ENCODE measurements at places on chromosomes 3 and 15.

DNA sequence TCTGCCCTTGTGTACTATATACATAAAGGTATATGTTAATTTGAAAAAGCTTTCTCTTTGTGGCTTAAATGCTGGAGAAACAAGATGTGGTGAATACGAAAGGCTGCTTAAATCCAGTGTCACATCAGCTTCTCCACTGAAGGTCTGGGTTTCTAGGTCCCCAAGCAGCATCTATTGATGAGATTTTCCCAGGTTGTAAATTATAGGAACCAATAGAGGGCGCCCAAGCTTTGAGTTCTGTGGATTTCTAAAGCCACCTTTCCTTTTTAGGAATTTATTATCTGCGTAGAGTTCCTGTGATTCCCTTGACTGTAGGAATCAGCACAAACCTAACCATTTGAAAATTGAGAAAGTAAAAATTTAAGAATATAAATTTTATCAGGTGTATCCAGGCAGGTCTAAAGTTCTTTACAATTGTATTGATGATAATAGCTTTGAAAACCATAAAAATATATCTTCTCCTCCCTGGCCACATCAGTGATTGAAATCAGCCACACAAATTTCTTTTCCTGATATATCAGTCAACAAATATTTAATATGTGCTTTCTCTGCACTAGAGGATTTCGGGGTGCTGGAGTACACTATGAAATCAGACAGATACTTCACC lies 88.3 kb upstream of the ADAMTSL3 start:
- no peak for DNase-seq

DNA sequence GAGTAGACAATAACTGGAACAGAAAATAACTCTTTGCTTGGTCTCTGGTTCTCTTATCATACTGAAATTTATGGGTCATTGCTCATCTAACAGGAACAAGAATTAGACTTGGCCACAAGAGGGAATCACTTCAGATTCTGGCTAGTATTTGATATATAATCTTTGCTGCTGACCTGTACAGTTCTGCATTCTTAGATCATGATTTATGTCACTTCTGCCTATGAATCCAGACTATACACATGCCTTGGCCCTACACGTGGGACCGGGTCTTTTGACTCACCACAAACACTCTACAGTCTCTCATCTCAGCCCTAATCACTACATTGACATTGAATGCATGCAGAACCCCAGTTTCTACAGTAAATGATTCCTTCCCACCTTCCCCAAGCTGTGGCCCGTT lies 162.5 kb upstream of the SOX2 start:
- DNase-seq: no peak

GRCh38 chr3:78633626-78634025 lies 1134.2 kb downstream of the ROBO1 start:
- no peak for DNase-seq

DNA sequence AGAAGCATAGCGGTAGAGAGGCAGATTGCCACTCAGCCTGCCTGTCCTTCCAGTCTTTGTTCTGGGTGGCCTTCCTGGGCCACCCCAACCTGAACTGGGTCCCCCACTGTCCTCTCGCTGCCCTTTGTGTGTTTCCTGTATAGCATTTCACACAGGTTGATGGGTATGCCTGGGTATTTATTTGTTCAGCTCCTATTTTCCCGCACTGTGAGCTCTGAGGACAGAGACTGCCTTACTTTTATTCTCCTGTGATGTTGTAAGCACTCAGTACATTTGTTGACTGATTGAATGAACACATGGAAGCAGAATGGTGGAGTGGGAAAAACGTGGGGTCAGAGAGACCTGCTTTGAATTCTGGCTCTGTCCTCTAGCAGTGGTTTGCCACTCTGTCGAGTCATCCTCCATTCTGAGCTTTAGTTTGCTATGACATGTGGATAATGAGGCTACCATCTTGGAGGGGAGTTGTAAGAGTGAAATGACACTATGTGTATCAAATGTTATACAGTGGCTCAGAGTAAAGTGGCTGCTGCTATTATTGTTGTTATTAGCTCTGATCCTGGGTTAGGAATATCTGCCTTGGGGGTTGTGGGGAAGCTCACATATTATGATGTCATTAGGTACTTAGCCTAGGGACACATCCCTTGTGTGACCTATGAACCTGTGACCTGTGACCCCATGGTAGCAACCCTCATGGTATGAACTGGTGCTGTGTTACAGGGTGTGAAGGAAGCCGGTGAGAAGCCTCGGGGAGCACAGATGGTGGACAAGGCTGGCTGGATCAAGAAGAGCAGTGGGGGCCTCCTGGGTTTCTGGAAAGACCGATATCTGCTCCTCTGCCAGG lies 6.4 kb downstream of the PLEKHO2 start:
- DNase-seq: no peak

DNA sequence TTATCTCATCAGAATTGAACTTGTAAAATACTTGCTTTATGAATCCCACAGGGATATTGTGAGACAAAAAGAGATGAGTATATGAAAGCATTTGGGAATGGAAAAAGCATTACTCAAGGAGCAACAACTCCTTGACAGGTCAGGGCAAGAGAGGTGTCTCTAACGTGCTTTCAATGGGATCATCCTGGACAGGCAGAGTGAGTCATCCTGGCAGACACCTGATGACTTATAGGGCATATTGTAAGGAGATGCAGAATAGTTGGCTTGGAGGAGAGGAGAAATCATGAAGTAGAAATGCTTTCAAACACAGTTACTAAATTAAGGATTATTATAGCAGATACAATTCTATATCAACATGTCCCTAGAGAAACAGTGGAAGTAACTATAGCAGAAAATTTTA lies 71.9 kb upstream of the THSD4 start:
- no peak for DNase-seq

DNA sequence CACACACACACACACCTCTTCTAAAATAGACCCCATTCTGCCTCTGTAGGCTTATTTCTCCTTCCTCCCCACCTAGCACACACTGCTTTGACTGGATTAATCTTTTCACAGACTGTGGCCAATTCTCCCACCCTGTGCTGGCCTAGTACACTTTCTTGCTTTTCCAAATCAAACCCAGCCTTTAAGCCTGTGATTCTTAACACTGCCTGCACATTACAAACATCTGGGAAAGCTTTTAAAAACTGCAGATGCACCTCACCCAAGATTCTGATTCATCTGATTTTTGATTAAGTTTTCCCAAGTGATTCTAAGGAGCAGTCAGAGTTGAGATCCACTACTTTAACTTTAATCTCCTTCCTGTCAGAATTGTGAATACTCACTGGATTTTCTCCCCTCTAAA lies 12.8 kb downstream of the CSNK1G1 start:
- no peak for DNase-seq

GRCh38 chr3:59573911-59574310 lies 524.1 kb upstream of the CFAP20DC start:
- DNase-seq: no peak

GRCh38 chr15:74776821-74777768 lies 4.8 kb upstream of the CSK start:
- no peak for DNase-seq

DNA sequence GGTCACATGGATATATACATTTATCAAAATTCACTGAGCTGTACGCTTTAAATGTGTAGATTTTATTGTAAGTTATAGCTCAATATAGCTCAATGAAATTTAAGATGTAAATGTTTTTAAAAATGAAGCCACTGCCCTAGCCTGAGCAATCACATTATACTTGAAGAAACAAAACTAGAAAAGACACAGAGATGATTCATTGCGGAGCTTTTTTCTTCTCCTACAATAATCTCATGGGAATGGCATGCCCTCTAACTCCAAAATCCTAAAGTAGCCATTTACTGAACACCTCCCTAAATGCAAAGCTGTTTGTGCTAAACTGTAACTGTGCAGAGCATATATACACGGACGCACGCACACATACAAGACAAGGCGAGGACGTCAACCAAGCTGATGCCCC lies 84.2 kb downstream of the MYO9A start:
- DNase-seq: no peak

- no peak for DNase-seq
These were observed 209.2 kb upstream of the ZPLD1 start for GRCh38 chr3:102225407-102226132.

DNA sequence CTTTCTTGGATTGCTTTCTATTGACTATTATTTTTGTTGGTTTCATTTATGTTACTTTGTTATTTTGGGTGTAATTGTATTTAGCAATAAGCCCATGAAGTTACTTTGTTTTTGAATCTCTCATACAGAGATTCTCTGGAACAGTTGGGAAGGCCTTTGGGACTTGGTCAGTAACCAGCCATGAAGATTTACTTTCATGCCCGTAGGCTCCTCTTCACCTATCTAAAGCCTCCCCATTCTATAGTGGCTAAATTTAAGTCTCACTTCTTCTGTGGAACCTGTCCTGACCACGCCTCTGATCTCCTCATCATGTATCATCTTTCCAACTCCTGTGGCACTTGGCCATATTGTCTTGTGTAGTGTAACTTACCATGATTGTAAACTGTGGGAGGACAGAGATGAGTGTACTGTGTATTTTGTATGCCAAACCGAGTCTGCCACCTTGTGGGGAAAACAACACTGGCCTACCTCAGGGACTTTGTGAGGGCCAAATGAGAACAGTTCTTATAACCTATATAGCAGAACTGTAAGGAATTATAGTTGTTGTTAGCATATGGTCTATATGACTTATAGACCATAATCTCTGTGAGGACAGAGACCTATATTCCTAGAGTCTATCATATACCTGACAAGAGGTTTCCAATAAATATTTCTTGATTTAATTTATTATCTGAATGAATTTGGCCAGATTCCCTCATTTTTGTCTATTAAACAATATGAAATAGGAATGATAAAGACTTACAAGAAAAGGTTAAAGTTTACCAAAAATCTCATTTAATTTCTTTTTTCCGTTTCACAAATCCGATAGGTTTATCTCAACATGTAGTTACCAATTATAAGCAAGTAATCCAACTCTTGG lies 75.0 kb downstream of the STARD9 start:
- DNase-seq: no peak

GRCh38 chr3:173945170-173945569 lies 547.6 kb downstream of the NLGN1 start:
- no peak for DNase-seq

GRCh38 chr15:99967841-99968371 lies 234.7 kb upstream of the LYSMD4 start:
- DNase-seq: no peak

- DNase-seq: no peak
These were observed 57.2 kb upstream of the TIPARP start for GRCh38 chr3:156617145-156617544.

- DNase-seq: no peak
These were observed 74.7 kb downstream of the ZBBX start for GRCh38 chr3:167305340-167305890.

DNA sequence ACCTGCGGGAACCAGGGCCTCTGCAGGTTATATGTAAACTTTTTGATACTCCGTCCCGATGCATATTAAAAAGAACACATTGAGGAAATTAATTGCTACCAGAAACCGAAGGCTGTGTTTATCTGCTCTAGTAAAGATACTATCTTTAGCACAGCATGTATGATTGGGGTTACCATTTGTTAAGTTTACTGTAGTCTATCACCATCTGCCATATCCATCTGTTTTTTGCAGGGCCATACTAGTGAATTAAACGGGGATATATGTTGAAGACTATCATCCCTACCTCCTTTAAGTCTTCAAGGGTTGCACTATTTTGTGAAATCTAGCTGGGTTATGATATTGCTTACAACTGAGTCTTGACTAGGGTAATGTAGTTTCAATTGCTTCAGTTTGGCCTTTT lies 597.0 kb downstream of the SQOR start:
- no peak for DNase-seq

GRCh38 chr3:78497767-78498166 lies 1270.0 kb downstream of the ROBO1 start:
- no peak for DNase-seq

DNA sequence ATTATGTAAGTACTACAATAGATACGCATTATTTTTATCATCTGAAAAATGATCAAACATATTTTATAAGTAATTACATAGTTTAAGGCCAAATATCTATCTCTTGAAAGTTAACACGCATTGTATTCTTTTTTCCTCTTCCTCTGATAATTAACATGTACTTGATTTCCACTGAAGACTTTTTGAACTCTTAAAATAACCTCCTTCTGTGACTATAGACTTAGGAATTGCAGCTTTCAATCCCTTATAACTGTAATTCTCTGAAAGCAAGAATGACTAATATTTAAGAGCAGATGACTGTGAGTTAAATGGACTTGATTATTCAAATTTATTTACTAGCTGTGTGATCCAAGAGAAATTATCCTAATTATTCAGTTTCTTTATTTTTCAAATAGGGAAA lies 730.6 kb upstream of the NECTIN3 start:
- no peak for DNase-seq

DNA sequence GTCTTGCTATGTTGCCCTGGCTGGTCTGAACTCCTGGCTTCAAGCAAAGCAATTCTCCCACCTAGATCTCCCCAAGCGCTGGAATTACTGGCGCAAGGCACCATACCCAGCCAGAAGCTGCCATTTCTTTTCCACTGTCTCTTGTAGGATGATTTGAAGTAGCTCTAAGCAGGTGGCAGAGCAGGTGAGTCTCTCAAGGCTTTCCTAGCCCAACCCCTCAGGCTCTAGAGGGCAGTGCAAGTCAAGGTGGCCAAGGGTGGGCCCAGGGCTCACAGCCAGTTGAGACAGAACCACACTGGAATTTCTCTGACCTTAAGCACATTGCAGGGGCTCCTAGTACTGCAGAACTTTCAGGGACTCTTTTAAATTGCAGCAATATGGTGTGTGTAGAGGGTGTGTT lies 15.6 kb upstream of the DAG1 start:
- DNase-seq: no peak

- no peak for DNase-seq
These were observed 237.7 kb upstream of the AGTR1 start for GRCh38 chr3:148459931-148460513.

DNA sequence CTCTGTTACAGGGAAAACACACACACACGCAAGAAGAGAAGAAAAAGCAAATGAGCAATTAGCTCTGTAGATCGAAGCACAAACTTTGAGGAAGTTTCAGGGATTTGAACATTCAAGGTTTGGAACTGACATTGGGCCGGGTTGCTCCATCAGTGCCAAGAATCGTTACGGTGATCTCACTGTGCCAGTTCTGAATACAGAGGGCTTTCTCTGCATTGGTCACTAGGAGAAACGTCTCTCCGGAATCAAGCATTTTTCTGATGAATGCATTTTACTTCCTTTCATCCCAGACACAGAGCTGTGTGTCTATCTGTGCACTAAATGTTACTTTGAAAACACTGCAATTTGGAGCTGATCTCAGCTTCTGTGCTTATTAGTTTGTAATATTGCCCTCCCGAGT lies 11.2 kb downstream of the HRH1 start:
- DNase-seq: no peak

Measured in activated naive CD8-positive, alpha-beta T cell treated with anti-CD3 and anti-CD28 coated beads, Interleukin-2, amount 50 U/mL, for 16 hours (primary cell).